MCF 10A (cell line): ENCODE measurements at places on chromosomes 16 and 17. TPM values are rescaled to one million over a fixed set of nuclear protein-coding genes. Genes with fewer than 3 reads are reported as not detected.
A peak's percentile ranks its signal among the peaks of the same experiment; 100 is the strongest.

DNA sequence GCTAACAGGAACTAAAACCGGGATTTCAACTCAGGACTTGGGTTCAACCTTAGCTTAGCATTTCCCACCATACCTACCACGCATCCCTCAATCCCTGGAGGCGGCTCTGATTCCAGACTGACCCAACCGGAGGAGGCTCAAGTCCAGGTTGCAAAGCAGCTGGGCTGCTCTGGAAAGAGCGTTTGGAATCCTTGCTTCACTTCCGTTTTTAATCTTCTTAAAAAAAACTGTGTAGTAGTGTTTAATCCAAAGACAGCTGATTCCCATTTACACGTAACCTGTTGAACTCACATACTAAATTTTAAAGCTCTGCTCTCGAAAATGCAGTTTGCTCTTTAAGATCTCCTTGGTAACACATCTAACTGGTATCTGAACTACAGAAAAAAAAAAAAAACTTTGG, 50.0 kb downstream of the NXN start:
- DNase-seq: no peak

DNA sequence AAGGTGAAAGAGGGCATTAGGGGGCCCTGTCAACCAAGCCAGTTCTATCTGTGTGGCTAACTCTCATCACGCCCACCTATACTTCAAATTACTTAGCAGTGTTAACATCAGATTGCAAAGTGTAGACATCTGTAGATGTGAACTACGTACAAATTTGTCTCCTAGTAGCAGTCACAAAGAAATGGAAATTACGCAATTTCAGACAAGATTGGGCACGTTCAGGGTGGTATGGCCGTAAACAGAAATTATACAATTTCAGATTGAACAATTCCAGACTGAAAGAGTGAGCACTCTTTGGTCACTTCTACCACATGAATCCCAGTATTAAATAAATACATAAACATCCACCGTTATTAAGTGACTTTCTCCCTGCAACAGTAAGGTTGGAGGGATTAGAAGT, 592.7 kb upstream of the PSMD7 start:
- peak; percentile 48 for DNase-seq

GRCh38 chr17:37138571-37139120, 189.9 kb downstream of the AATF start:
- DNase-seq: no peak

GRCh38 chr17:14926526-14927122, 338.5 kb downstream of the PMP22 start:
- peak; percentile 83 for DNase-seq

DNA sequence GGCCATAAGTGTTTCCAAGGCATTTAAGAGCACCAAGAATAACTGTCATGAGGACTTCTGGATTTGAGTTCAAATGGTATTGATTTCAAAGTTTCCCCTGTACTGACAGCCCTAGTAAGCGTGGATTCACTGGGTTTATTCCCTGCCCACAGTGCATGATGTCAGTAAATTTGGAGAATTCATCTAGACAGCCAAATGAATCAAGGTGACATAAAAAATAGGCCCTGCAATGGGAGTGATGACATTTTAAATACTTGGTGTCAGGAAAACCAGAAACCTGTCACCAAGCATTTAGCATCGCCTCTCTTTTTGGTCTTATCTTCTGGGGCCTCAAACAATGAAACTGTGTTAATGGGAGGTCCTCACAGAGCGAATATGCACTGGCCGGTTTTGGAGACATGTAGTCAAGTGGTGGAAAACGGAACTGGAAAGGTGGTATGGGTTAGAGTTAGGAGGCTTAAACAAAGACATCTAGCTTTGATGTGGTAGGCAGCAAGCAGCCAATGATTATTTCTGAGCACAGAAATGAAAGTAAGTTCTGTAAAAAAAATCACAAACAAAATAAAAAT, 29.1 kb downstream of the COG4 start:
- DNase-seq: no peak

- peak; percentile 40 for DNase-seq
Observed at GRCh38 chr16:53501216-53501859, 1.7 kb downstream of the AKTIP start.

DNA sequence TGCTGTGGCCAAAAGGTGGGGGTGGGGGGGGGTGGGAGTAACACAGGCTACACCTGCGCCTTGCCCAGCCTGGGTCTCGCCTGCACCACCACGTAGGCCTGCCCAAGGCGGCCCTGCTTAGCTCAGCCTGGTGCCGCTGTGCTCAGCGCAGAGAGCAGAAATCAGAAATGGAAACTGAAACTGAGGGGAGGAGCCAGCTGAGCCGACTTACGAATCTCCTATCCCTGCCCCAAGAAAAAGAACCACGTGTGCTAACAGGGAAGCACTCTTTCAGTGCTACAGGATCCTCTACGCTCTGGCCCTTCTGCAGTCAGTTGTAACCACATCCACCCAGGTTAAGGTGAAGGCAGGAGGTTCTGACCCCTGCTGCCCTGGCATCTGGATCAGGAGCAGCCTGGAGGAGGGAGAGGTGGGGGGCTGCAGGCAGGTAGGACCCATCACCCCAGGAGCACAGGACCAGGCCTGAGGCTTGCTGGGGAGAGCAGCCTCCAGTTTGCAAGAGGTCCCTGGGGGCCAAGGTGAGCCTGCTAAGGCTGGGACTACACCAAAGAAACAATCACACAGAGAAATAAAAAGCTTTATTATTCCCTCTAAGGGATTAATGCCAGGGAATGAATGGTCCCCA, at the start of gene DHX58:
DHX58 (minus strand) TSS at position 163 of the 625 bp plus-strand sequence. CDS start 822 bp downstream, outside the sequence.
- DNase-seq: peak; percentile 64

The KRT25 gene
- total RNA-seq: not detected in 2 replicates

The GPR139 gene
- not detected in 2 replicates for total RNA-seq

The UBE2G1 gene
- 65.1 and 78.5 TPM in 2 replicates for total RNA-seq

The ACSM2A gene
- total RNA-seq: not detected in 2 replicates
